ENCODE measurements at places on chromosomes 1 and 21. TPM values are rescaled to one million over a fixed set of nuclear protein-coding genes. Genes with fewer than 3 reads are reported as not detected.

DISP3 gene
- 0.28 TPM for total RNA-seq

DNA sequence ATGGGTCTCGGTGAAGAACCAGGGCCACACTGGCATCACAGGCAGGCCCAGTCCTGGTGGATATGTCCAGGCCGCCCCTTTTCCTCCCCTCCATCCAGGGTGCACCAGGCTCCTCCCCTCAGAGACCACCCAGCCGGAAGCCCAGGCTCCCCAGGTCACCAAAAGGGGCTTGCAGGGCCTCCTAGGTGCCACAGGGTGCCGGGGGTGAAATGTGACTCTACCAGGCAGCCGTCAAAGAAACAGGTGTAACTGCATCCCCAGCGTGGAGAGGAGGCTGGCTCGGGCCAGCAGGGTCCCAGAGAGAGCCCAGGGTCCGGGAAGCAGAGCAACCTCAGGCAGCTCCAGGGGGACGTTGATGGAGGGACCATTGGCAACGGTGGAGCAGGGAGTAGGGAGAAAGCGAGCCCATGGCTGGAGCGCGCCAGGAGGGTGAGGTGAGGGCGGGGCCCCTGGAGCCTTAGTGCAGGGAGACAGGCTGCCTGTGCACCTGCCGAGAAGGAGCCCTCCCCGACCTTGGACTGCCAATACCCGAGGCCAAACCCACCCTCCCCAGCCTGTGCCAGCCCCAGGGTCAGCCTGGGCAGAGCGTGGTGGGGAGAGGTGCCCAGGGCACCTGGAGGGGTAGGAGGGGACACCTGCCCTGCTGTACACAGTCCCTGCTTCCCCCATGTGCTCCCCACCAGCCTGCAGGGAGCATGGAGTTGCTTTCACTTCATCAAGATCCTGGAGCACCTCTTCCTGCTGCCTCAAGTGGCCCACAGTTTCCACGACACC lies 48.3 kb upstream of the POFUT2 start:
- peak; percentile 8 for DNase-seq

DNA sequence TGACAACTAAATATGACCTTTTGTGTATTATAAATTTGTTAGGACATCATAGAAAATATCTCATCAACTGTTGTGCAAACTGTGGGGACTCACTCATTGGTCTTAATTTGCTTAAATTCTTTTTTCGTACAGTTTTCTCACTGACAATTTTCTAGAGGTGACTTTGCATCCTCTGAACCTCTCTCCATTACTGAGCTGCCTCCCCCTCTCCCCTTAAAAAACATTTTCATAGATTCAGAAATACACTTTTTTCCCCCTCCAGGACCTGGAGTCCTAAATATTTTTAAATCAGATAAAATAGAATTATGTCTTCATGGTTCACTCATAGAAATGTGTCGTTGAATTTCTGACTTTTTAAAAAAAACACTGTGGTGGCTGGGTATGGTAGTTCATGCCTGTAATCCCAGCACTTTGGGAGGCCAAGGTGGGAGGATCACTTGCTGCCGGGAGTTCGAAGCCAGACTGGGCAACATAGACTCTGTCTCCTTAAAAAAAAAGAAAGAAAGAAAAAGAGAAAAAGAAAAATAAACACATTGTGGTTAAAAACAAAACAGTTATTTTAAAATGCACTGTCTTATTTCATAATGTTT lies 1.5 kb downstream of the CNST start:
- no peak for DNase-seq

GRCh38 chr21:45306832-45307571 lies 19.3 kb upstream of the POFUT2 start:
- peak; percentile 90 for DNase-seq

UTP25 gene
- total RNA-seq, result 8.4 TPM

DNA sequence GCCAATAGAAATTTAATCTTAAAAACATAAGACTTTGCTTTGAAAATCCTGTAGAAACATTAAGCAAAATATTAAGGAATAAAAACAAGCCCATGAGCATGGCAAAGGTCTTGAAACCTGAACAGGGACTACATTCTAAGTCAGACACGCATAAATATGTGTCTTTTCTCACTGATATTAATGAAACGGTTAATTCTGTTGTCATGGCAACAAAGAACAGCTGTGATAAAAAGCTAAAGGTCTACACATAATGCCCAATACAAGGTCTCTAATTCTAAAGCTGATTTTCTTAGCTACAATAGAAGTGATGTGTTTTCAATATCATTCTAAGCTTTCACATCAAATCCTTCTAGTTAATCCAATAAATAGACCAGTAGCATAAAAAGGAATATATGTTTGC lies 331.7 kb downstream of the PTBP2 start:
- DNase-seq, result no peak

BARHL2 gene
- total RNA-seq, result not detected

CZIB gene
- total RNA-seq, result 60.3 TPM

MRPL20 gene
- 95.0 TPM for total RNA-seq

- DNase-seq, result no peak
These were observed 127.1 kb downstream of the SLC30A10 start for GRCh38 chr1:219801156-219801820.

GRCh38 chr1:16718908-16719533 lies 21.3 kb upstream of the RNU1-4 start:
- DNase-seq, result peak; percentile 18
